ENCODE measurements at places on chromosomes 12 and 14. TPM values are rescaled to one million over a fixed set of nuclear protein-coding genes. Genes with fewer than 3 reads are reported as not detected.

The HCAR1 gene
- total RNA-seq = 0.09 TPM

The ENDOU gene
- 0.31 TPM for total RNA-seq

The TPPP2 gene
- 0.44 TPM for total RNA-seq

The MYBPC1 gene
- 2,328 TPM for total RNA-seq

The RAB3IP gene
- total RNA-seq = 9.8 TPM

Measured in muscle of leg (tissue), 16 donors.